ENCODE measurements at places on chromosomes 6 and 20.

DNA sequence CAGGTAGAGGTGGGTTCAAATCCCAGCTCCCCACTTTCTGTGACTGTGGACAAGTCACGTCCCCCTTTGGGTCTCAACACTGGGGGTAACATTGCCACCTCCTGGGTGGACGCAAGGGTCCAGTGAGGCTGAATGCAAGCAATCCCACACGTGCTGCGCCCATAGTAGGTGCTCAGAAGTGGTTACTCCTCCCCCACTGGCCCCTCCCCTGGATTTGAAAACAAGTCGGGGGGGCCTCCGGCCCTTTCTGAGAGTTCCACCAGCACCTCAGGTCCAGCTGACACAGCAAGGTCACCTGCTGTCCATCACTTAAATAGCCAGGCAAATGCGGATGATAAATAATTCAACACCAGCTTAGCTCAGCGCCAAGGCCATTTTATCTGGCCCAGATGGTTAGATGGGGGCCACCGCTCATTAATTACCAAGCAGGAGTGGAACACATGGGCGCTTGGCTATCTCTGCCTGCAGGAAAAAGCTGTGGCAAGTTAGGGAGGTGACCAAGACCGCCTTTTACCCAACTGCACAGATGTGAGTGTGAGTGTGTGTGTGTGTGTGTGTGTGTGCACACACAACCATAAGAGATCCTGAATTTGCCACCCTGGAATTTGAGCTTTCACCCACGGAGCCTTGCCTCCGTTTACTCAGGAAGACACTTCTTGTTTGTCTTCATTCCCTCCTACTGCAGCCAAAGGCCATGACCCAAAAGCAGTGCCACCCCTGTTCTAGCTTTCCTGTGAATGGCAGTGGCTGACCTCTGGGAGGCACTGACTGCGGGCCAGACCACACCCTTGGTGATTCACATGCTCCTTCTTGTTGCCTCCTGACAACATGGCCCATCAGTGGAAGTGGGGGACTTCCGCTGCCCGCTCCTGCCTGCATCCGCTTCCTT is 34.7 kb upstream of the KCNB1 start:
- DNase-seq, result no peak

GRCh38 chr20:25321262-25321831 is 69.3 kb downstream of the ABHD12 start:
- DNase-seq, result no peak

- DNase-seq, result no peak
Measured at GRCh38 chr6:168116438-168116974, 37.5 kb upstream of the FRMD1 start.

DNA sequence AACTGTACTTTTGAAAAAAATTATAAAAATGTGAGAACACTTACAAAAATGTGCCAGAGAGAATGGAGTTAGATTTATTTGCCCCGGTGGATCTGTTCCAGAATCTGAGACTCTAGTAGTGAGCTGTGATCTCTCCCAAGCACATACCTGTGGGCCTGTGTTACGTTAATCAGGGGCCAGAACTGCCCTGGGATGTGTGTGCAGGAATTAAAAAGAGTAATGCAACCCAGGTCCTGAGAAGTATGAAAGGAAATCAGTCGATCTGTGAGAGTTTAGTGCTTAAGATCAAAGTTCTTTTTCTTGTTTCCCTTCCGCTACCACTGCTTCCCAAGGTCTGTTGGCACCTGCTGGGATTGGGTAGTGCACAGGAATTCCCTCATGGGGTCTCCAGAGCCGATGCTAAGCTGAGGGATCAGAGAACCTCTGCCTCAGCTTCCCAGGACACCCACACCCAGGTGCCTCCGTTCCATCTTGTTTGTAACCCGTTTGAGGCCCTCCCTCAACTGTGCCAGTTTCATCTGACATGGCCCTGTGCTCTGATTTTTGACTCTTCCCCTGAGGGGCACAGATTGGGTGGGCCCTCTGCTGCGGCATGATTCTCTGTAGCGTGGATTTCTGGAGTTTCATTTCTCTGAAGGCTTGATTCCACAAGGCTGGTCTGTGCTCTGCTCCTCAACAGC is 87.7 kb downstream of the RREB1 start:
- no peak for DNase-seq

DNA sequence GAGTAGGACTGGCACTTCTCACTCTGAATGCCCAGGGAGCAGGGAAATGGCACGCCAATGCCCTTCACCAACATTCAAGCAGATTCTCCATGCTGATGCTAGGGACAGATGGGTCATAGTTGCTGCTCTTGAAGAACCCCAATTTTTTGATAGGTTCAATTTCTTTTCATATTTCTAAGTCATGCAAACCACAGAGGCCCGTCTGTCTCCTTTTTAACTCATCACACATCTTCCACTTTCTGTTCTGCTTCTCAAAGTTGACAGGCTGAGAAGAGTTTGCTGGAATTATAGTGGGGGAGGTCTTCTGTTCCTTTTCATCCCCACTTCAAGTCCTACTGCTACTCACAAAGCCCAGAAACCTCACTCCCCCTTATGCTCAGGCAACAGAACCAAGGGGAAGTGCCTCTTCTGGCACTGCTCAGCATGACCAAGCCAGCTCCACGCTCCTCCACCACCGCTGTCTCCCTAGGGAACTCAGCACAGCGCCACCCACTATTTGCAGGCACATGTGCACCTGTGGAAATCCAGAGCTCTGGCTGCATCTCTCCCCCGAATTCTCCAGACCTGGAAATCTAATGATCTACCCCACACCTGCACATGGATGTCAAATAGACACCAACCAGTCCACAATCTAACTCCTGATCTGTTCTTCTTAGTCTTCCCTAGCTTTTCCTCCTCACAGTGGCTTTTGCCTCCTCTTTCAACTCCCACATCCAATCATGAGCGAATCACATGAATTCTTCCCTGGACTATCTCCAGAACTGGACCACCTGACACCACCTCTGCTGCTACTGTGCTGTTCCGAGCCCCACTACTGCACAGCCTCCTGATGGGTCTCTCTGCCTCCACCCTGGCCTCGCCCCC is 10.7 kb downstream of the ZBTB24 start:
- DNase-seq, result no peak

DNA sequence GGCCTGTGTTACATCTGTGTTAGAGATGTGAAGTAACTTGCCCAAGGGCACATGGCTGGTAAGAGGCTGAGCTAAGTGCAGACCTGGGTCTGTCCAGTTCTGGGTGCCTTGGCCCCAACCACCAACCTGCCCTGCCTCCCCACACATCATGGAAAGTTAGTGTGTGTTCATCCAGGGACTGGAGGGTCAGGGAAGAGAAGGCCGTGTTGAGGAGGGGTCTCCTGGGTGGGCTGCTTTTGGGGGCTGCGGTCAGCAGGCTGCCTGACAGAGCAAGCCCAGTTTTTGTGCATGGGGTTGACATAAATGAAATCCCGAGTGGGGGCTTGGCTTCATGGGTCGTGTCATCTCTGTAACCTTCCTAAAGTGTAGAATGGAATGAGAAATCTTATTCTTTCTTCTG is 10.9 kb downstream of the PYGB start:
- no peak for DNase-seq

DNA sequence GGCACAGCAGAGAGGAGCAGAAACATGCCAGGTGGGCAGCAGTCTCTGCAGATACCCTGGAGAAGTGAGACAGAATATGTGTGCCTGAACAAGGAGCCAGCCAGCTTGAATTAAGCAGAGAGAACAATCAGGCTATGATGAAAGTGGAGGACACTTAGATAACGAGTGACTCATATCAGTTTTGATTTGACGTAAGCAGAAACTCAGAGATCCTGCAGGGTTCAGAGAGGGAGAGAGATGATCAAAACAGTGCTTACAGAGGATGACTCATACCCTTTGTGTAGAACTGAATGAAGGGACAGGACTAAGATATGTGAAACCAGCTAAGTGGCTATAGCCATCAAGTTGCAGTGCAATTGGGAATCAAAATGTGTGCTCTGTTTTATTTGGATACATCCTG is 300.7 kb downstream of the TENT5A start:
- DNase-seq, result peak; percentile 2

DNA sequence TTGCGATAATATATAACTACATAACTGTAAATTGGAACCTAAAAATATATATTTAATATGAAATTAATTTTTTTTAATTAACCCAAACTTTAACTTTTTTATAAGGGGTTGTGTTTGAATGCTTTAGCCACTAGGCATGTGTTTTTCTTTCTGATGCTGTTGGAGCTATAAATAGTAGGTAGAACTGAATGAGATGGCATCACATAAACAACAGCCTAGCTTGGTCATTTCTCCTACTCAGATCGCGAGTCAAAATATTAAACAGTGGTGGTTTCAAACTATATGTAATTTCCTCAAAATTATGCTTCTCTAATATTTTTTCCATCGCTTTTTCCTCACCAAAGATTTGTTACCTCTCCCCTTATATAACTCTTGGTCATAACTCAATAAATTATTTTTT is 243.2 kb downstream of the ARID1B start:
- no peak for DNase-seq

GRCh38 chr6:4350567-4351519 is 215.5 kb upstream of the ECI2 start:
- no peak for DNase-seq

- no peak for DNase-seq
Measured at GRCh38 chr6:1336246-1336843, 24.4 kb downstream of the FOXQ1 start.

DNA sequence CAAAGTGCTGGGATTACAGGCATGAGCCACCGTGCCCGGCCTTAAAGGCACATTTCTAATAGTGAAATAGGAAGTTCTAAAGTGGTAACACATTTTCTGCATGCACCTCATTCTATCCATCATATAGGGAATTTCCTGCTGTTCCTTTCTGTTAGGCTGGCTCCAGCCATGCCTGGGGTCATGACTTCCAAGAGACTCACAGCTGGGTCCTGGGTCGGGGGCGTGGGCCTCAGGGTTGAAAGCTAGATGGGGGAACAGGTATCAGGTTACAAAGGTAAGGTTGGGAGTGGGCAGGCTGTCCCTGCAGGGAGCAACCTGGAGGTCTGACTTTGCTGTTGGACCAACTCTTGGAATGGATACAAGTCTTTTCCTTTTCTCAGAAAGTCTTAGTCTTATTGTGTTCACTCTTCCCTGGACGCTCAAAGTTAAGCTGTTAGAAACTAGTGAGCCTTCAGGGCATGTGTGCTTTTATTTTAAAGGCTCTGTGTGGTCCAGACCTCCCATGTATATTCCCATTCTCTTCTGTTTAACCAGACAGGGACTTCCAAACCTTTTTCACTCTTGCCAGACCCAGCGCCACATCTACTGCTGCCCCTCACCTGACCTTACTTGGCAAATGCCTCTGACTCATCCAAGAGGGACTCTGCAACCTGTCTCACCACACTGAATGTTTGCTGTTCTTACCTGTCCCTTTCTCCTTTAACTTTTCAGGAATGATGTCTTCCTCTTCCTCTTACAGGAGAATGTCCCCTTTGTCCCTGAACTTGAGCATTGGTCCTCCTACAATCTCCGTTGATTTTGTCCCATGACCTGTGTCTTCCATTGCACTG is 64.4 kb downstream of the TMEM170B start:
- no peak for DNase-seq

- DNase-seq, result no peak
Measured at GRCh38 chr20:63753381-63753780, 13.8 kb downstream of the SLC2A4RG start.

GRCh38 chr20:64080013-64080812 is at the start of gene OPRL1:
Gene OPRL1 (plus strand): TSS chr20:64080082. CDS start chr20:64092721, 12,639 bp downstream.
- DNase-seq, result no peak

DNA sequence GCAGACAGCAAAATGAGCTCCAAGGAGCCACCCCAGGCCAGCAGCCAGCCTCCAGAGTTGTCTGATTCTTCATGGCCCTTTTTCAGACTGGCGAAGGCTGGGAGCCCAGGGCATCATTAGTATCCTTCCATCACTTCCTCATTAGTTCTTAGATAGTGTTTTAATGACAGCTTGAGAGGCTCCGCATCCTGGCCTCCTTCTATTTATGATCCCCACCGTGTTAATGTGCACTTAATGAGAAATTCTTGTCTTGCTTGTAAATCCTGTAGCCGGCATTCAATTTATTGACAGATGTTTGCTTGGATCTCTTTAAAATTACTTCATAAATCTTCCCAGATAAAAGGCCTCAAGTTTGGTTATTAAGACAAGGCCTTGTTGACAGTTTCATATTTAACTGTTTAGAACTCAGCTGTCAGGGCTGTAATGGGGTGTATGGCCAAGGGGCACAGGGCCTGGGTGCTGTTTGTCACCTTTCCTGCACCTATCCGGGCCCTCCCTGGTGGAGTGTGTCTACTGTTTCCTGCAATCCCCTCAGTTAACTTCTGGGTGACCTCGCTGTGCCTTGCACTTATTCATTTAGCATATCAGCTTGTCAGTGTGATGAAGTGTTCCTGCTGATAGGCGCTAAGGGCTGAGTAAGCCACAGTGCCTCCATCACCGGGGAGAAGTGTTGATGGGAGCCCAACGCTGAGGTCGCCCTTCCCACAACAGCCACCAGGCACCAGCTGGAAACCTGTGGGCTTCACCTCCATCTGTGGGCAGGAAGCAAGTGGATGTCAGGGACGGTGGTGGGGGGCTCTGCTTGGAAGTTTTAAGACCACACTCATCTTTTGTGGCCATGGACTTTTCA is 169.3 kb downstream of the TSHZ2 start:
- DNase-seq, result no peak

All from NCI-H1436 (cell line).